ENCODE measurements at places on chromosomes 7 and 10.
A peak's percentile ranks its signal among the peaks of the same experiment; 100 is the strongest.

DNA sequence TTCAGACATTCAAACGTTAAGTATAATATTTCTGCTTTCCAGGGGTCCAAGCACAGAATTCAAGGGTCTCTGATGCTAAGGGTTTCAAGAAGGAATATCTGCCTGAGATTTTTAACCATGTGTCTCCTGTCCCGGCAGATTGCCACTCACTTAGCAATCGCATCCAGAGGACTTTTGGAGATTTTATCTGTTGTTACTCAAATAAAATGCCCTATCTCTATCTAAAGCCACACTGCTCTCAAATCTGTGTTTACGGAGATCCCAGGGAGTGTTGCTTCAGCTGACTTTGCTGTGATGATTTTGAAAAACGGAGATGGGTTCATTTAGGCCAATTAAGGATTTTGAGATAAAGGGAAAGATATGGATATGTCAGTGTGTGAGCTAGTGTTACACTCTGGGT is 359.9 kb downstream of the DGKB start:
- no peak for DNase-seq

- DNase-seq = peak; percentile 53
Observed at GRCh38 chr7:41709621-41710020, 6.7 kb upstream of the INHBA start.

- no peak for DNase-seq
Observed at GRCh38 chr10:22617051-22617450, 97.3 kb downstream of the PIP4K2A start.

DNA sequence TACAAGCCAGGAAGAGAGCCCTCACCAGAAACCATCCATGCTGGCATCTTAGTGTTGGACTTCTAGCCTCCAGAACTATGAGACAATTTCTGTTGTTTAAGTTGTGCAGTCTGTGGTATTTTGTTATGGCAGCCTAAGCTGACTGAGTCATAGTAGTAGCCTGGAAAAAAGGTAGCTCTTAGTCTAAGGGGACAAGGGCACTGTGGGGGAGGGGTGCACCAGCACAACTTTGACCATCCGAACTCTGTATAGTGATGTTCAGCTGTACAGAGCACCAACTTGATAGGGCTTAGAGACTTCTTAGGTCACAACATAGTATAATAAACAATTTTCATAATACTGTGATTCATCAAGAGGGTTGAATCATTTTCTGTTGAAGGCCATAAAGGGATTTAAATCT is 14.3 kb downstream of the EIF4EBP2 start:
- DNase-seq = no peak

DNA sequence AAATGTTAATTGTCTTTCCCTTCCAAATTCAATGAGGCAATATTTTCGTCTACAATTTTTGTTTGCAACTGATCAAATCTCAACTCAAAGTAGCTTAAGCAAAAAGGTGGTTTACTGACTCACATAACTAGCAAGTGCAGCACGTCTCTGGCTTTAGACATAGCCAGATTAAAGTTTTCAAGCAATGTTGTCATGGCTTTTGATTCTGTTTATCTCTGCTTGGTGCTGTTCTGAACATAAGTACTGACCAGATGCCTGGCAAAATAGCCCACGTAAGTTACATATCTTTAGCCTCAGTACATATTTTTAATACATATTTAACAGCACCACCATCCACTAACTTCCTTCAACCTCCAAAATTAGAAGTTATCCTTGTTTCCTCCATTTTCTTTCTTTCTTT is 877.9 kb downstream of the KCNMA1 start:
- DNase-seq = no peak

DNA sequence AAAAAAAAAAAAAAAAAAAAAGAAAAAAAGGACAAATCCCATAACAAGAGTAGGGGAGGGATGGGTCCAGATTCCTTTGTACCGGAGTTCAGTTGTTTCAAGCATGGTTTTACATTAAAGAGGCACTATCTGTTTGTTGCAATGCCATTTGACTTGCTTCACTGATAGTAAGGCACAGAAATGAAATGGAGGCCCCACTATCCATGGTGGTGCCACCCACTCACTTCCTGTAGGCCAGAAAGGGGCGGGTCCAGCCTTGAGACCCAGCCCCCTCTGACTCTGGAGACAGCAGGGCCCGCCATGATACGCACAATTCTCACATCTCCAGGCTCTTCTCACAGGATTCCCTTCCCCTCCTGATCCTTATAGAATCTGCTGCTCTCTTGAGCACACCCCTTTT is 100.0 kb downstream of the CLEC2L start:
- no peak for DNase-seq

DNA sequence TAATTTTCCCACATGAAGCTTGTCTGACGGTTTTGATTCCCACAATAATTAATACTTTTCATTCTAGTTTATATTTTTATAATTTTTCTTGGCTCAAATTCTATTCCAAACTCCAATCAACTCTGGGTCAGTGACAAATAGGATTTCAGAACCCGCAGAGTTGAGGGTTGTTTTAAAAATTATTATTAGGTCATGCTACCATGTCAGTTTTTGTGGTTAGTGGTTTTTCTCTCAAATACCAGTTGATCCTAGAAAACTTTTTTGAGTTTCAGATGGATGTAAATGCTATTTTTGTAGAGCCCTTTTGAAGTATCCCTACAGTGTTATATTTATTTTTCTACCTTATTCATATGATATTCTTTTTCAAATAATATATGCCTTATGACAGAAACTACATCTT is 237.4 kb downstream of the SEMA3D start:
- DNase-seq = peak; percentile 14

- DNase-seq = no peak
Observed at GRCh38 chr7:2710286-2710655, 22.3 kb downstream of the AMZ1 start.

DNA sequence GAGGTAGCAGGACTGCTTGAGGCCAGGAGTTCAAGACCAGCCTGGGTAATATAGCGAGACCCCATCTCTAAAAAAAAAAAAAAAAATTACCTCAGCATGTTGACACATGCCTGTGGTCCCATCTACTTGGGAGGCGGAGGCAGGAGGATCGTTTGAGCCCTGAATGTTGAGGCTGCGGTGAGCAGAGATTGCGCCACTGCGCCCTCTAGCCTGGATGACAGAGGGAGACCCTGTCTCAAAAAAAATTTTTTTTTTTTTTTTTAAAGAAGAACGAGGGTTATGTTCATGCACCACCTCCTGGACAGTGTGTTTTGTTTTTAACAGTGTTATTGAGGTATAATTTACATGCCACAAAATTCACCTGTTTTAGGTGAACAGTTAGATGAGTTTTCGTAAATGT is 51.1 kb upstream of the SEPHS1 start:
- DNase-seq = no peak

GRCh38 chr10:8556321-8556720 is 501.8 kb downstream of the GATA3 start:
- DNase-seq = no peak

DNA sequence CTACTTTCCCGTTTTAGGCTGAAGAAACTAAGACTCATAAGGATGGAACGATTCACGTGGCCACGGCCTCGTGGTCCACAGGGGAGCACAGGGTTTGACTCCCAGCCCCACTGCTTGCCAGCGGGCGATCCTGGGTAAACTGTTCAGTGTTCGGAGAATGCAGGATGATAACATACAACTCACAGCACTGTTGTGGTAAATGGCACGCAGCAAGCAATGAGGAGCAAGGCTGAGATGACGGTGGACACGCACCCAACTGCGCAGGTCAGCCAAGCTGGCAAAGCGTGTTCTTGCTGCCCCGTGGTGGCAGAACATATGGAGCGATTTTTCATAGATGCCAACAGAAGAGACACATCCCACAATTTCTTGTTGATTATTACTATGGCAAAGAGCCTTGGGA is 272.7 kb downstream of the DNAJB6 start:
- no peak for DNase-seq

DNA sequence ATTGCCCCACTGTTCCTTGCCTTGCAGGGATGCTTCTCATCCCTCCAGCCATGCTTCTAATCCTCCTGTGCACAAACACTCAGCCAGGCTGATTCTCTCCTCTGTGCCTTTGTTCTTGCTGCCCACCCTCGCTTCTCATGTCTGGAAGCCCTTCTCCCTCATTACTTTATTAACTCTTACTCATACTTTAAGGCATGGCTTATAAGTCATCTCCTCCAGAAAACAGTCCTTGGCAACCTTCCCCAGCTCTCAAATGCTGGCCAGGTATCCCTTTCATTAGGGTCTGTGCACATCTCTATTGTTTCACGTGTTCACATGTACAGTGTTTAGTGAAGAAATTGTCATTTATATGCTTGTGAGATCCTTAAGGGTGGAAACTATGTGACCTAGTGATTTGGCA is 62.9 kb downstream of the ITGB8 start:
- no peak for DNase-seq

DNA sequence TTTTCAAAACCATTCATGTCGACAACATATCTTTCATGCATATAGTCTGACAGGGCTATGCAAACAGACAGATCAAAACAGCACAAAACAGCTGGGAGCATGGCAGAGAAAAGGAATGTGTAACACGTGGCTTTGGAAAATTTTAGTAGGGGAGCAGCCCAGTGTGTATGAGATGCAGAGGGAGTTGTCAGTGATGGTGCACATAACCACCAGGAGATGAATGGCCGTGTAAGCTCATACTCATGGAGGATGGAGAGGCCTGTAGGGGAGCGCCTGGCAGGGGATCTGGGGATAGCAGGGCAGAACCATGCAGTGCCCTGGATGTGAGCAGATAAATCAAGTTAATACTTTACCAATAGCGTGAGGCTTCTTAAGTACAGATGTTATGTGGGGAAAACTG is 45.7 kb downstream of the RHOBTB1 start:
- DNase-seq = no peak

- peak; percentile 55 for DNase-seq
Observed at GRCh38 chr10:103493362-103493915, at the start of gene NEURL1. TSS of gene NEURL1 (plus strand) at chr10:103493705. CDS start at chr10:103494388, 683 bp downstream.

DNA sequence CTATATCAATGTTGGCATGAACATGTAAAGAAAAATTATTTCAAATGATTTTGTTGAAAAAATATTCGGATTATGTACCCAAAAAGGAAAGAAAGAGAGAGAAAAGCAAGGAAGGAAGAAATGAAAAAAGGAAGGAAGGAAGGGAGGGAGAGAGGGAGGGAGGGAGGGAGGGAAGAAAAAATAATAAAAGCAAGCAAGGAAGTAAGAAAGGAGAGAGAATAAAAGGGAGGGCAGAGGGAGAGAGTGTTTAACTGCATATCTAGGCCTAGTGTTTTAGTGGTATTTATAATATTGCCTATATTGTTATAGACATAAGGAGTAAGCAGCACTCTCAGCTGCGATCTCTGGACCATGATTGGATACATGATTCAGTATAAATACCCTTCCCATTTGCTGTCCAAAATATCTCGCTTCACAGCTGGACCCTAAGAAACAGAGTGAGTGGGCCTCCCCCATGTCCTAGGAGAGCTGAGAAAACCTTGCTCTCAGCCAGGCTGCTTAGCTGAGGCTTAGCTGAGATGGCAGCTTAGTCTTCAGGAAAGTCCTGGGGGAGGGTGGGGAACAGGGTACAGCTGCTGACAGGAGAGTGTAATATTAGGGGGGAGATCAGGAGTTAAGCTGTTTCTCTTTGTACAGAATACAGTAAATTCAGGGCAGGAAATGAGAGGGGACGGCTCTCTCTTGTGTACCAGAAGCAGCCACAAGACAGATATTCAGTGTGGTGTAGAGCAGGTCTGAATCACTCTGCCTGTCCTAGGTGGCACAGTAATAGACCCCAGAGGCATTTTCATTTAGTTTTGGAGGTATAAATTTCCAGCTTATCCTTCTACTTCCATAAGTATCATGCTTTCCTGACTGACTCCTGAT is 66.8 kb upstream of the TARP start:
- DNase-seq = no peak

- DNase-seq = no peak
Observed at GRCh38 chr10:20202337-20202736, 386.1 kb downstream of the PLXDC2 start.

DNA sequence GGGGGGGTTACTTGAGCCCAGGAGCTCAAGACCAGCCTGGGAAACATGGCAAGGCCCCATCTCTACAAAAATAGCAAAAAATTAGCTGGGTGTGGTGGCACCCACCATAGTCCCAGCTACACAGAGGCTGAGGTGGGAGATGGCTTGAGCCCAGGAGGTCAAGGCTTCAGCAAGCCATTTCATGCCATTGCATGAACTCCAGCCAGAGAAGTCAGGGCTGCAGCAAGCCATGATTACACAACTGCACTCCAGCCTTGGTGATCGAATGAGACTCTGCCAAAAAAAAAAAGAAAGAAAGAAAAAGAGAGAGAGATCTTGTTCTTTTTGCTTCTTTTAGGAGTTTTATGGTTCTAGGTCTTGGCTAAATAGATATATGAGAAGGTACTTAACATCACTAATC is 200.2 kb upstream of the PHYHIPL start:
- DNase-seq = no peak

GRCh38 chr10:132223156-132223590 is 36.4 kb downstream of the DPYSL4 start:
- DNase-seq = peak; percentile 57

- no peak for DNase-seq
Observed at GRCh38 chr7:138665669-138666140, 35.5 kb downstream of the SVOPL start.

- no peak for DNase-seq
Observed at GRCh38 chr7:71851776-71852498, 560.2 kb downstream of the CALN1 start.

GRCh38 chr7:127819975-127820731 is 168.2 kb downstream of the SND1 start:
- no peak for DNase-seq

- DNase-seq = no peak
Observed at GRCh38 chr7:149468208-149468607, 7.3 kb upstream of the ZNF777 start.

DNA sequence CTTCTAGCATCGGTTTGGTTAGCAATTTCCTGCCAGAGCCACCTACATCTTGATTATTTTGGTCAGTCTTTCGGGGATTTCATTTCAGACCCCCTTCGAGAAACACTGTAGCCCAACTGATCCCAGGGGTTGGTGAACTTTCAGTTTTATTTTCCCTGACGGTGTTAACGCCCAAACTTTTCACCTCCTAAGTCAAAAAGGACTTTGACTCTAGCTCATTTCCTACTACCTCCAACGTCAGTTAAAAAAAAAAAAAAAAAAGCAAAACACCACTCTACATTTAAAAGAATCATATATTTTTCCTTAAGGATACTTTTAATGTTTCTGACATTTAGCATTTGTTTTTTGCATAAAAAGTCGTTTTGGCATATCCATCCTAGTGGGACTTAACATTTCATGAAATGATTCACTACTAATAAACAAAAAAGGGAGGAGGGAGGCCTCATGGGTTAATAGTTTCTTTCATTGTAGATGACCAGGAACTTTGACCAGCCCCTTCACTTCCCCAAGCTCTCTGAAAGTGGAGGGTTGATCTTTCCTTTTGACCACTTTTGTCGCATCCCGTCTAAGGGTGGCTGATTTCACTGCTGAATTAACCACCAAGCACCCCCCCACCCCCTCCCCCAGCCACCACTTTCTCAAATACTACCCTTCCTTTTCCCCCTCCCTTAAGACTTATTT is 764 bp upstream of the TCF7L2 start:
- no peak for DNase-seq

- peak; percentile 69 for DNase-seq
Observed at GRCh38 chr7:115782696-115783490, 247.7 kb downstream of the TFEC start.

GRCh38 chr7:749140-749551 is 22.1 kb upstream of the PRKAR1B start:
- no peak for DNase-seq

GRCh38 chr10:132942101-132943057 is at the start of gene CFAP46:
TSS of gene CFAP46 (minus strand) at chr10:132942570. CDS start at chr10:132942484, 86 bp downstream.
- no peak for DNase-seq

- DNase-seq = no peak
Observed at GRCh38 chr7:142760071-142760642, 10.6 kb upstream of the PRSS2 start.

Data from SJCRH30 (cell line).